ENCODE measurements at places on chromosomes 3 and 15. TPM values are rescaled to one million over a fixed set of nuclear protein-coding genes. Genes with fewer than 3 reads are reported as not detected.
A peak's percentile ranks its signal among the peaks of the same experiment; 100 is the strongest.

DNA sequence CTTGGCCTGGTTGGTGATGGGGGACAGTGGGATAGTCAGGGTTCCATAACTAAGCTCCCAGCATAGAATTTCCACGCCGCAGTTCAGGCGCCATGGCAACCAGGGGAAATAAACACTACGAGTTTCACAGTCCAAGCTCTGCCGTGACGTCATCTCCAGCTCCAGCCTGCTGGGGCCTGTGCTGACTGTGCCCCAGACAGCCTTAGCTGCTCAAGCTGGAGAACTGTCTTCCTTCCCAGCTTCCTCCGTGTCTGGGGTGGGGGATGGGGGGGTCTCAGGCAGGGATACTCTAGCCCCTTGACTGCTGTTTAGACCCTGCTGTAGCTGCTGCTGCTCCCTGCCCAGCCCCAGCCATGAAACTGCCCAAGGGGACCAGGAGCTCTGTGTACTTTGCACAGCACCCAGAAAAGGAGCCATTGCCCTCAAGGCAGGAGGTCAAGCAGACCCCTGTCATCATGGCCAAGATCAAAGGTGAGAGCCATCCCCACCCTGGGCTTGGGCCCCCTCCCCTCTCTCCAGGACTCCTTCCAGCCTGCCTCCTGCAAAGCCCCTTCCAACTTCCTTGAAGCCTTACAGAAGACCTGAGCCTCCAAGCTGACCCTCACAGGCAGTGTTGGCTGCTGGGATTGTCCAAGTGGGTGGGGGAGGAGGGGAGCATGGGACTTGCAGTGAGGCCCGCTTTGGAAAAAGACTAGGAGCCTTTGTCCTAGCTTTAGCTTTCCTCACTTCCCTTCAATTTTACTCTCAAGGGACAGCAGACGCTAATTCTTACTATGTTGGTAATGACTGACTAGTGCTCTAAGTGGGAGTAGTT is 11.4 kb upstream of the CSPG4 start:
- no peak for DNase-seq

The IQCF5 gene
- not detected for total RNA-seq

The ALG1L2 gene
- total RNA-seq: not detected

The PLA2G4D gene
- total RNA-seq: not detected

GRCh38 chr3:131053043-131053859 is 26.6 kb downstream of the NEK11 start:
- no peak for DNase-seq

- no peak for DNase-seq
Measured at GRCh38 chr3:197258168-197258755, 40.1 kb downstream of the DLG1 start.

GRCh38 chr15:54829821-54830220 is 366.9 kb downstream of the RSL24D1 start:
- no peak for DNase-seq

The ZNF660 gene
- total RNA-seq: 0.05 TPM

DNA sequence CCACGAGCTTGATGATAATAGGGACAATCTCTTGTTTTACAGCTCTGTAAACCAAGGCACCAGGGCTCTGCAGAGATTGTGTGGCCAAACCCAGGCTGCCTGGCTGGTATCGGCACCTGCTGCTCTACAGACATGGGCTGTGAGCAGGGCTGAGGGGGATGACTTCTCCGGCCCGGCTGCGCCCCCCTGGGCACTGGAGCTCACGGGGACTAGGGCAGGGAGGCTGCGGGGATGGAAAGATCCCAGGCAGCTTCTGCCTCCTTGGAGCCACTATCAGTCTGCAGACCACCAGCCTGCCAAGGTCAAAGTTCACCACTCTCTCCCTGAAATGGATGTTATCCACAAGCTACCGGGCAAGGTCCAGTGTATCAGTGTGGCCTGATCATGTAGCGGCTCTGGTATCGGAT is 22.0 kb upstream of the PIGZ start:
- no peak for DNase-seq

DNA sequence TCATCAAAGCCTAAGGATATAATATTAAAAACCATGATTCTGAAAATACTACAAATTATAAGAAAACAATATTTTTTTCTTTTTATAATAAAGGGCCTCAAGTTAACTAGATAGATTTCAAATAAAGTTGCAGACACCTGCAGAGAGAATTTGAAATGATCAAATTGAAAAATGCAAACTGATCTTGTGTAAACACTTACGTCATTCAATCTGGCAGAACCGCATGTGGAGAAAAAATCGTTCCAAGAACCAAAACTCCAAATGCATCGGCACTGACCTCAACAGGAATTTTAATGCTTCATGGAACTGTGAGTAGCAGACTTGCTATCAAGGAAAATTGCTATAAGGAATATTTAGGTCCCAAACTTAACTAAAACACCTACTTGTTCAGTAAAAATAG is 17.2 kb downstream of the CPA3 start:
- no peak for DNase-seq

The POMGNT2 gene
- total RNA-seq: 8.4 TPM

DNA sequence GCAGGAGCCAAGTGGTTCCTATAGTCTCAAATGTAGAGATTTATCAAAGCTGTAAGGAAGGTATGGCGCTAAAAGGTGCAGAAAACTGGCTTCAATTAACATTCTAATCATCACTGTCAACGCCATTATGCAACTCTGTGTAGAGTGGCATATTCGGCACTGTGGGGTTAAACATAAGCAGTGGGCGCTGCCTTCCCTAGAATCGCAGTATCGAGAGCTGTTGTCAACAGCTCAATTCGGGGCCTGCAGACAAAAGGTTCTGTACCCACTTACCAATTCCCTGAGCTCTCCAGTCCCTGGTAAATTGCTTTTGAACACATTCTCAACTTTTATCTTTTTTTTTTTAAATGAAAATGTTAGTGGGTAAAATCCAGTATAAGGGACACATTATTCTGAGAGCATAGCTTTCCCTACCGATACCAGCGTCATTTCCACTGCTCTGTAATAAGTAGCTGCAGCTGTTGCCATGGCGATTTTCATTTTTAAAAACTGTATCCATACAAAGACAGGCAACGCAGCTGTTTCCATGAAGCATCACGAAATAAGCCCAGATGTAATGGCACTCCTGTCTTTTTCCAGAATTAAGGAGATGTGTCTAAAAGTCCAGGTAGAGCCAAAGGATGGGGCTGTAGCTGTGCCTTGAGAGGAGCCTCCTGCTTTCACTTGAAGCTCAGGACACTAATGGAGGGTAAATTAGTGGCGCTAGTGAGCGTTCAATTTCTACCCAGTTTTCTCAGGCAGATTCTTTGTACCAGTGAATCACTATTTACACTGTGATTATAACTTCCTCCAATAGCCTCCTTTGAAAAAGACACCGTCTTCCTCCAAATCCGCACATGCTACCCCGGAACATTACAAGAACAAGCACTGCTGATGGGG is 250.3 kb downstream of the SLC9A9 start:
- DNase-seq: no peak

- DNase-seq: no peak
Measured at GRCh38 chr3:126956361-126956760, 26.6 kb upstream of the PLXNA1 start.

DNA sequence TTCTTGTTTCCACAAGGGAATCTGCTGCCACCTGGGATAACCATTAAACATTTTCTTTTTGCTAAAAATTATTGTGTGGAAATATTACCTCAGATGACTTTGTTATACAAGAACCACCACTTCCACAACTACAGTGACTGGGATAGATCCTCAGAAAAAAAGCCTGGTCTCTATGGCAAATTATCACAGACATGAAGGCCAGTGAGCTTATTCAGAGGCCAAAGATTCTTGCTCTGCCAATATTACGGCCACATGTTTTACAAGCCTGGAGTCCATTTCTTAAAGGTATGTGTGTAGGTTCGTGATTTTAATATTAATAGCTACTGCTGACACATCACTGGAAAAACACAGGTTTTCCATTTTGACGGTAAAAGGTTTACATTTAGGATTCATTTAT is 73.8 kb downstream of the MYO1E start:
- DNase-seq: no peak

The ZDHHC19 gene
- not detected for total RNA-seq

GRCh38 chr15:58318517-58318916 is 113.3 kb upstream of the LIPC start:
- DNase-seq: no peak

GRCh38 chr3:184786280-184786941 is 25.6 kb upstream of the VPS8 start:
- peak; percentile 44 for DNase-seq

Data from CD4-positive, alpha-beta T cell (primary cell).